Activated CD8-positive, alpha-beta memory T cell treated with anti-CD3 and anti-CD28 coated beads for 4 hours (primary cell): ENCODE measurements at places on chromosomes 2 and 18.

DNA sequence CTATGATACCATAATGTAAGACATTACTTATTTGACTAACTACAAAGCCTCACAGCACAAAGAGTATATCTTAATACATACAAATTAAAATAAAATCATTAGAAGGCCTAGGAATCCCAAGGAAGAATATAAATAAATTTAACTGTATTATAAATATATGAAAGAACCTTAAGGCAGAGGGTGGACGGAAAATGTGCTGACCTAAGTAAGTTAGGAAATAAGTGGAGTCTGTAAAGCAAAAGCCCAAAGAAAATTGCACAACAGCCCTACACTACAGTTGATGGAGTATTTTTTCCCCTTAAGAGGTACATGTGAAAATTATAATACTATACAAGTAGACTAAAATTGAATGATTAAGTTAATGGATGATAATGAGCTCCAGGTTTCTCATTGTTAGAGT, 710.1 kb downstream of the NR4A2 start:
- DNase-seq, result no peak

DNA sequence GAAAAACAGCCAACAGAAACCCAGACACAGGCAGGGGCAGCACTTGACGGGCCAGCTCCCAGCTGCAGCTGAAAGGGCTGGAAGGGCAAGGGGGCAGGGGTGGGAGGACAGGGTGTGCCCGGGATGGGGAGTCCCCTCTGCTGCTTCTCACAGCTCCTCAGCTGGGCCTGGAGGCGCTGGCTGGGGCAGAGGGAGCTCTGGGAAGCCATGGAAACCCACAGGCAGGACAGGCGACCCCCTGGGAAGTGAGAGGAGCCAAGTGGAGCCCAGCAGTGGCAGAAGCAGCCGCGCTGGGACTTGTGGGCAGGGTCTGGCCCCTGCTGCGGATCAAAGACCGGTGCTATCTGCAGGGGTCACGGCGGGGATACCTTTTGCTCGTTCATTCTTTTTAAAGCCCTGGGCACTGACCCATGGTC, 20.7 kb downstream of the OTOF start:
- DNase-seq, result no peak

DNA sequence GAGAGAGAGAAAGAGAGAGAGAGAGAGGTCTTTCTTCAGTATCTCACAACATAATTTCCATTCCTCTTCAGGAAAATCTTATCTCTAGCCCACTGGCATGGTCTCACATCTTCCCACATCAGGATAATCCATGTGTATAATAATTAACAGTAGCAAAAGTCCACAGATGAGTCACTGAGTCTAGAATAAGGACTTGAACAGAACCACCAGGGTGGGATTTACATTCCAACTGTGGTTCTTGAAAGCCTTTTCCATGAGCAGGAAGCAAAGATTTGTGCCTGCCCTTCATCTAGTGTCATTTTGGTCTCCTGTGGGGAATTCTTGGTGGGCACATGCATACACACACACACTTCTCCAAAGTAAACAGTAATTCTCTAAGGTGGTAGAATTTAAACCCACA, 107.1 kb upstream of the TCF4 start:
- no peak for DNase-seq

- DNase-seq, result no peak
Measured at GRCh38 chr2:152565884-152566727, 151.2 kb downstream of the PRPF40A start.

GRCh38 chr18:21331065-21331464, 89.0 kb downstream of the GREB1L start:
- no peak for DNase-seq

DNA sequence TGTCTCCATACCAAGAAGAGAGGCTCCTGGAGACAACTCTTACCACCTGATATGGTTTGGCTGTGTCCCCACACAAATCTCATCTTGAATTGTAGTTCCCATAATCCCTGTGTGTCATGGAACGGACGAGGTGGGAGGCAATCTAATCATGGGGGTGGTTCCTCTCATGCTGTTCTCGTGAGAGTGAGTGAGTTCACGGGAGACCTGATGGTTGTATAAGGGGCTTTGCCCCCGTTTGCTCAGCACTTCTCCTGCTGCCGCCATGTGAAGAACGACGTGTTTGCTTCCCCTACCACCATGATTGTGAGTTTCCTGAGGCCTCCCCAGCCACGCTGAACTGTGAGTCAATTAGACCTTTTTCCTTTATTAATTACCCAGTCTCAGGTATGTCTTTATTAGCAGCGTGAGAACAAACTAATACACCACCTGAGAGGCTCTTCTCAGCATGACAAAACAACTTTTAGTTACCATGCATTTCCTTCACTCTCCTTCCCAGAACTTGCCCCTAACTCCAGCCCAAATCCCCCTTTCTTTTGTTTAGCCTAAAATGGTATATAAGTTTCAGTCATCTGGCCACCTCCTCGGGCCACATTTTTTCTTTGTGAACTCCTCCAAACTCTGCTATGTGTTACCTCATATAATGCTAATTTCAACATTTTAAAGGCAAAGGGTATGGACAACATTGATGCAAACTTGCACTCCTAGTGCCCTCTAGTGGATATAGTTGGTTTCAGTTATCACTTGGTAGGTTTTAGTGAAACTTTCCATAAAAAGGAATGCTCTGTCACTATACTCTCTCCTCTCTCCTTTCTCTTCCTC, 58.6 kb upstream of the SLC25A52 start:
- DNase-seq, result no peak

DNA sequence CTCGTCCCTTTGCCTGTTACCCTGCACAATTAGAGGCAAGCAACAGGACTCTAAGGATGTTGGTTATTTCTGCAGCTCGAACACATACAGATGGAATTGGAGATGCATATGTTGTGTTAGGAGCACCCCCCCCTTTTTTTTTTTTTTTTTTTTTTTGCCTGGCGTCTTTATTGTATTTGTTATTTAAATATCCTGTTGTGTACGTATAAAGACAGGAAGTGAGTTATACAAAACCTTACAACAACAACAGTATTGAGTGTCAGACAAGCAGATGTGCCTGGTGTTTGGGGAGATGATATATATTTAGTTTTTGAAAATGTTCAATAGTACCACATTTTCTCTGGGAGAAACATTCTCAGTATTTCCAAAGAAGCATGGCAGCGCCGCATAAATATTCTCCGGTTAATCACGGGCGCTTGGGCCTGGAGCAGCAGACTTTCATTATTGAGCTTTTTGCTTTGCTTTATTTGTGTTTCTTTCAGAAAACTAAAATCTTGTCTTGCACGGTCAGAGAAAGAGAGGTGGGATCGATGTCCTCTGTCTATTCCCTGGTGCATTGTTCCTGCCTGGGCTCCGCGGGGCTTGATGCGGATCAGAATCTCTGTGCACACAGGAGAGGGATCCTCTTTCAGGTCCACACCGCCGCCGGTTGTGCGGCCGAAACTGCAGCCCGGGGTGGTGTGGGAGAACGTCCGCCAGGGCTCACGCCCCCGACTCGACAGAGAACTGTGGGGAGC, 23.2 kb upstream of the ZNF516 start:
- DNase-seq, result no peak

- no peak for DNase-seq
Measured at GRCh38 chr18:26208977-26209376, 17.3 kb upstream of the TAF4B start.

DNA sequence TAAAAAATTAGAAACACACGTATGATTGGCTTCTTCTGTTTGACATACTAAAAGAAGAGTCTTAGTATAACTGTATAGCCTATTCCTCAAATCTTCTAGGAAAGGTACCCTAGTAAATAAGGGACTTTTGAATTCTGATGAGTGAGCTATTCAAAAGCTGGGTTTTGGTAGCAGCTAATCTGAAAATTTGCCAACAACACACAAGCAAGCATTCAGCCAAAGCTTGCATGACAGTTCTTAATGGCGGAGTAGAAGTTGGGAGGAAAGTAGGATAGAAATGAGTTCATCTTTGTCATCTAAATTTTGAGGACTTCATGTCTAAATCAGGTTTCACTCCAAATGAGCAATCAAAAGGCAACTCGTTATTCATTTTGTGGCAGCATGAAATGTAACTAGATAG, 813.0 kb downstream of the MBD2 start:
- DNase-seq, result no peak

DNA sequence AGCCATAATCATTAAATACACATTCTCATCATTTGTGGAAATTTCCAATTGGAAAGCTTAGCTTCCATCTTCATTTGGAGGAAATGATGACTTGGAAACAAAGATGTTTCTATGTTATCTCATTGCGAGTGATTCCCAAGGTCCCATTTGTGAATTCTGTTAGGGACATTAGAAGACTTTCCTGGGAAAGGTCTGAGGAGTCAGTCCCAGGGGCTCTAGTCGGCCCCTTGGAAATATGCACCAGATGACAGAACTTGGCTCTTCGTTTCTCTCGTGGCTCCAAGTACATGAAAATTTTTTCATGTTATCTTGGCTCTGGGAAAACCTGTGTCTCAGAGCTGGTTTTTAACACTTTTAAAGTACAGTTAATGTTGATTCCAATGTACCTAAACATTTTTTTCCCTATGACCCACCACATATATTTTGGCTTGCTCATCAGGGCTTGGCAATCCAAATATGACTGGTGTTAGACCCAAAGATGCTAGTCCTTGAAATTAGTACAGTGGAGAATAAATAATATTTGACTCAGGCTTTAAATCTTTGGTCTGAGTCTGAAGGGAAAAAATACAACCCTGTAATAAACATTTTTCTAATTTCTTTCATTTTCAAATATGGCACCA, 15.4 kb upstream of the CAVIN2 start:
- DNase-seq, result no peak

GRCh38 chr2:9897331-9897737, 54.1 kb downstream of the TAF1B start:
- DNase-seq, result no peak

GRCh38 chr2:150403457-150403856, 84.0 kb downstream of the RND3 start:
- no peak for DNase-seq

GRCh38 chr2:122182616-122183355, 427.3 kb downstream of the TSN start:
- DNase-seq, result no peak

DNA sequence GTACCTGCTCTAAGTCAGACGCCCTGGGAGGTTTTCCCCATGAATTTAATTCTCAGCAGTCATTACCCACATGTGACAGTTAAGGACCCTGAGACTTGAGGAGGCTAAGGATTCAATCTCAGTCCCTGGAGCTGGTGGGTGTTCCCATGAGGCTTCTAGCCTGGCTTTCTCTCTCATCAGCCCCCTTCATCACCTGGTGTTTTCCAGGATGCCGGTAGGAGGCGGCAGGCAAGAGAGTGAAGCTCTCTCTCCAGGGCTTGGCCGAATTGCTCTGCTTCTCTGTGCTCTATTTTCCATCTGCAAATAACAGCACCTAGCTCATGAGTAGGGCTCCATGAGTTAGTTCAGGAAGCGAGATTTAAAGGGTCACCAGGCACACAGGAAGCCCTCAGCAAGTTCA, 241.9 kb downstream of the PTPRM start:
- DNase-seq, result no peak

DNA sequence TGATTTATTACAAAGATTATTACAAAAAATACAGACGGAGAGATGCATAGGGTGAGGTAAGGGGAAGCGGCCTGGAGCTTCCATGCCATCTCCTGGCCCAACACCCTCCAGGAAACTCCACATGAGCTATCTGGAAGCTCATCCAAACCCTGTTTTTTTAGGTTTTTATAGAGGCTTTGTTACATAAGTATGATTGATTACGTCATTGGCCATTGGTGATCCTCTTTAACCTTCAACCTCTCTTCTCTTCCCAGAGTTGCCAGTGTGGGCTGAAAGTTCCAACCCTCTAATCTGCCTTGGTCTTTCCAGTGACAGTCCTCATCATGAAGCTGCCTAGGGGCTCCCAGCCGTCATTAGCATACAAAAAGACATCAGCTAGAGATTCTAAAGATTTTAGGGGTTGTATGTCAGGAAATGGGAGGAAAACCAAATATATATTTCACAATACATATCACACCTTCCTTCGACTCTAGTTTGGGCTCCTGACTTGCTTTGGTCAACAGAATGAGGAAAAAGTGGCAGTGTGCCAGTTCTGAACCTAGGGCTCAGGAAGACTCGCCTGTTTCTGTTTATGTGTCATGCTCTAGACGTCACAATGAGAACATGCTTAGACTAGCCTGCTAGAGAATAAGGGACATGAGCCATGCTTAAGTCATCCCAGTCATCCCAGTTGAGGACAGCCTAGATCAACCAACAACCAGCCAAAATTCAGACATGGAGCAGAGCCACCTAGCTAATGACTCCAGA, 54.1 kb downstream of the ETAA1 start:
- no peak for DNase-seq

- no peak for DNase-seq
Measured at GRCh38 chr2:98771264-98771663, 40.3 kb upstream of the MGAT4A start.

- no peak for DNase-seq
Measured at GRCh38 chr2:65662654-65663432, 230.4 kb upstream of the SPRED2 start.

DNA sequence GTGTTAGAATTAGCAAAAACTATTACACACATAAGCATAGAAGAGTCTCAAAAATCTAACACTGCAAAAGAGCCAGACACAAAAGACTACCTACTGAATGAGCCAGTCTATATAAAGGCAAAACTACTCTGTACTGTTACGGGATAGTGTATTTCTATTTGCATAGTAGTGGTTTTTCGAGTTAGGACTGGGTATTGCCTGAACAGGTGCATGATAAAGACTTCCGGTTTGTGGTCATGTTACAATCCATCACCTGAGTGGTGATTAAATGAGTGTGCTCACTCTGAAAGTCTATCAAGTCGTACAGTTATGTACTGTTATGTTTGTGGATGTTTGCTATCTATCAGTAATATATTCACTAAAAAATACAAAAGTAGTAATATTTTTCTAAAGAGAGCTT, 523.3 kb upstream of the SYT4 start:
- DNase-seq, result no peak

DNA sequence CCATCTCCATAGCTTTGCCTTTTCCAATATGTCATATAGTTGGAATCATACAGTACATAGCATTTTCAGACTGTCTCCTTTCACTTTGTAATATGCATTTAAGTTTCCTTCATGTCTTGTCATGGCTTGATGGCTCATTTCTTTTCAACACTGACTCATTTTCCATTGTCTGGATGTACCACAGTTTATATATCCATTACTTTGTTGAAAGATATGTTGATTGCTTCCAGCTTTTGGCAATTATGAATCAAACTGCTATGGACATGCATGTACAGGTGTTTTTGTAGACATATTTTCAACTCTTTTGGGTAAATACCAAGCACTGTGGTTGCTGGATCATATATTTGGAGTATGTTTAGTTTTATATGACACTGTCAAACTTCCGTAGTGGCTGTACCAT, 26.3 kb downstream of the ACSL3 start:
- DNase-seq, result no peak

- DNase-seq, result no peak
Measured at GRCh38 chr2:166651080-166651675, 157.1 kb upstream of the SCN7A start.

DNA sequence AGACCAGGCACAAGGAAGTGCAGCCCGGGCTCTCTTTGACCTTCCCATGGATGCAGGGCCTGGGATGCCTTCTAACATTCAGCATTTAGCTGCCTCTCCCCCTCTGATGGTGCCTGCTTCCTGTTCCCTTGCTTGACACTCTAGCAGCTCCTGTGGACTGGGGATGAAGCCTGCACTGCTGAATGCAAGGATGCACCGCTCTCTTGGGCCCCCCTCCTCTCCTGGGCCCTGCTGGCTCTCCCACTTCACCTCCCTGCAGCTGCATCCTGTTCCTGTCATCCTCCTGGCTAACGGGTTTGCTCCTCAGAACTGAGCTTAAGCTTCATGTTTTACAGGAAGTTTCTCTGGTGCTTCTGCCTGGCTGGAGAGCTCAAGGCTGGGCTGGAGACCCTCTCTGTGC, 254.1 kb downstream of the TSN start:
- DNase-seq, result no peak
